Bone marrow (tissue), 2 donors: ENCODE measurements at places on chromosomes 3 and 15.

DNA sequence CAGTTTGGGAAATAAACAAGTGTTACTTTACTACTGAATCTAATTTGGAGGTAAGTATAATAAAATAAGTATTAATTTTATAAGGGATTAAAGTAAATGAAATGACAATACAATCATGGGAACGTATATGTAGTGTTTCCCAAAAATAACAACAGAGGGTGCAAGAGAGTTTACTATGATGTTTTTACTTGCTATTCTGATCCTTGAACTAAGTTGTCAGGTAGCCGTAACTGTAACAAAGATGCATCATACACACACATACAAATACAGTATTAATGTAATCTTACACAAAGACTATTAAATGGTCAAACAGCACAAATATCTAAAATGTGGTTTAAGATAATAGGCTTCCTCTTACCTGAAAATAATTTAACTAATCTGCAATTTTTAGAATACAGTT, 311.4 kb downstream of the TBC1D5 start:
- DNase-seq, result no peak

DNA sequence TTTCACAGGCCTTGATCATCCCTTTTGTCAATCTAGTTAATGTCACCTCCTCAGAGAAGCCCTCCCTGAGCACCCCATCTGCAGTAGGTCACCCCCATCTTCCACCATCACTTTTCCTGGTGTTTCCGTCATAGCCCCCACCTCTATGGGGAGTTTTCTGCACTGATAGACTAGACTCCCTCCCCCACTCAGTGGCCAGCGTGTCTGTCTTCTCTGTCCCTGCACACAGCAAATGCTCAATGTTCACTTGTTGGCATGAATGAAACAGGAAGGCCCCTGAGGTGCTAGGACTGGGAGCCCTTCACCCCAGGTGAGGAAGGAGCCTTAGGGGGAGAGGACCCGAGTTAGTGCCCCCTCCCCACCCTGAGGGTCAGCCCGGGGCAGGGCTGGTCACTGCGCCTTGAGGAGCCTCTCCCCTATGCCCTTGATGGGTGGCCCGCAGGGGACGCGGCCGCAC, 15.8 kb upstream of the FANCD2 start:
- no peak for DNase-seq

GRCh38 chr15:75841626-75842025, 1.6 kb upstream of the UBE2Q2 start:
- no peak for DNase-seq

GRCh38 chr3:46715507-46716175, 2.0 kb downstream of the PRSS50 start:
- no peak for DNase-seq

- DNase-seq, result no peak
These were observed 53.5 kb upstream of the DCBLD2 start for GRCh38 chr3:98954791-98955604.

DNA sequence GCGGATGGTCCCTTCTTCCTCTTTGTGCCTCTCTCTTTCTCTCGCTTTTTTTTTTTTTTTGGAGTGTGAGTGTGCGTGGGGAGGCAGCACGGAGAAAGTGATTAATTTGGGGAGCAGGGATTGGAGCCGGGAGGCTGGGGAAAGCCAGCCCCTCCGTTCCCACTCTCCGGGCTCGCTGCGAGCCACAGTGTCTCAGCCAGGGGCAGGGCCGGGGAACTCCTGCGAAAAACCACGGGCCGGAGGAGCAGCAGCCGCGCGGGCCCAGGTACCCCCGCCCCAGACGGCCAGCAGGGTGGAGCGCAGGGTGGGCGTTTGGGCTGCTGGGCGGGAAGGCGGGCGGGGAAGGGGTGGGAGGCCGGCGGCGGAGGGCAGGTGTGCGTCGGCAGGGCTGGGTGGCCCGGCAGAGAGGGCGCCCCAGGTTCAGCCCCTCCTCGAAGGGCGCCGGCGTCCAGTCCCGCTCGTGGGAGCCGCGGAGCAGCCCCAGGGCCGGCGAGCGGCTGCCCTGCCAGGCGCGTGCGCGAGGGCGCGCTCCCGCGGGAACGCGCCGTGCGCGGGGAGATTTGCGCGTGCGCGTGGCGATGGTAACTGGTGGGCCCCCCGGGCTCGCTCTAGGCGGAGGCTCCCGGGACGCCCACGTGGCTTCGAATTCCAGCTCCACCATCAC, 1.4 kb downstream of the CHL1 start:
- no peak for DNase-seq
